ENCODE measurements at places on chromosomes 5 and 9. TPM values are rescaled to one million over a fixed set of nuclear protein-coding genes. Genes with fewer than 3 reads are reported as not detected.
A peak's percentile ranks its signal among the peaks of the same experiment; 100 is the strongest.

- no peak for DNase-seq
Observed at GRCh38 chr5:154351141-154351540, 94.7 kb upstream of the SAP30L start.

The FBXL7 gene
- total RNA-seq: 0.92 TPM

DNA sequence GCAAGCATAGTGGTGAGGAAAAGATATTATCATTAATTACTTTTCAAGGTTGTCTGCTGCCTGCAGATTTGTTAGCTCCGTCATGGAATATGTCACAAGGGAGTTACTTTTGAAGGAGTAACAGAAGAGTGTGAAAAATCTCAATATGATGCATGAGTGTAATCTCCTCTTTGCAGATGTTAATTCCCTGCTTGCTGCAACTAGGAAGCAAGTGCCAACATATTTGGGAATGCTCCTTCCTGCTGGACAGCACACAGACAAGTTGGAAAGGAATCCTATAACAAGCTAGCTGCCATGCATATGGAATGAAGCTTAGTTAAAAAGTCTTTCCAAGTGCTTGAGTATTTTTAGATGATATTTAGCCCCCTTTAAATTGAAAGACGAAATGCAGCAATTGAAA is 2023.6 kb upstream of the CDH6 start:
- no peak for DNase-seq

The ZNF454 gene
- total RNA-seq: 2.6 TPM

The FAM153A gene
- total RNA-seq: not detected

The TMOD1 gene
- 3.9 TPM for total RNA-seq

DNA sequence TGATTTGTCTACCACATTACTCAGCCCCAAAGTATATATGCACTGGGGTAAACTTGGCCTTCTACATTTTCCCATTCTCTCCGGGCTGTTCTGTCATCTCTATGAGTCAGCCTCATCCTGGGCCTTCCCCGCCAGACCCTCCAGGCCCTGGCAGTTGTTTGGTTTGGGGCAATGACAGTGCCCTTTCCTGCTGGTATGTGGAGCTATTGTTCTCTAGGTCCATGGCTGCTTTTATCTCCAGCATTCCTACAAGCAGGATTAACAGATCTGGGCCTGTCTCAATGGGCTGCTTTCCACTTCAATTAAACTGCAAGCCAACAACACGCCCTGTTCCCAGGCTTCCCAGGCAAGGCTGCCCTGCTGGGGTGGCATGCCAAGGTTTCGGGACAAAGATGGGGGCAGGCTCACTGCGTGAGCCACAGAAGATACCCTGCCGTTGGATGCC is 136.4 kb downstream of the SLIT3 start:
- DNase-seq: peak; percentile 97

The ADAMTS12 gene
- total RNA-seq: 3.5 TPM

Data from Daoy (cell line).